Activated CD4-positive, CD25-positive, alpha-beta regulatory T cell treated with anti-CD3 and anti-CD28 coated beads, Interleukin-2, amount 50 U/mL, for 24 hours (primary cell): ENCODE measurements at places on chromosomes 3 and 15.

DNA sequence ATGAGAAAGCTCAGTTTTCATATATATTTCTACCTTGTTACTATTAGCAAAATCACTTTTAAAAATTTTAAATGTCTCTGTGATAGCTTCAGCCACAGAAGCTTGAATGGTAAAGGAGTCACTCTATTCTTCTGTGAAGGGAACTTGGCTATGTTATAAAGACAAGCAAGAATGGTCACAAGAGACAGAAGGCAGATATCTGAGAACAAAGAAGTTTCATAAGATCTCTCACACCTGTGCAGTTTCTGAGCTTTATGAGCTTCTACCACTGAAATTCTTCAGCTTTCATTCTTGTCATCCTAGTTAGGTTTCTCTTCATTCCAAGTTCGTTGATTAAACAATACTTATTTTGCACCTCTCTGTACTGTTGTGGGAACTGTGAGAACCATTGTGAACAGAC, 853.4 kb downstream of the IGSF11 start:
- ATAC-seq, result no peak

GRCh38 chr3:159739969-159740368, 248.7 kb upstream of the IL12A start:
- no peak for ATAC-seq

- ATAC-seq, result no peak
Measured at GRCh38 chr15:88702983-88703382, 64.2 kb downstream of the ISG20 start.

- no peak for ATAC-seq
Measured at GRCh38 chr15:36589971-36590370, 10.5 kb downstream of the CDIN1 start.

DNA sequence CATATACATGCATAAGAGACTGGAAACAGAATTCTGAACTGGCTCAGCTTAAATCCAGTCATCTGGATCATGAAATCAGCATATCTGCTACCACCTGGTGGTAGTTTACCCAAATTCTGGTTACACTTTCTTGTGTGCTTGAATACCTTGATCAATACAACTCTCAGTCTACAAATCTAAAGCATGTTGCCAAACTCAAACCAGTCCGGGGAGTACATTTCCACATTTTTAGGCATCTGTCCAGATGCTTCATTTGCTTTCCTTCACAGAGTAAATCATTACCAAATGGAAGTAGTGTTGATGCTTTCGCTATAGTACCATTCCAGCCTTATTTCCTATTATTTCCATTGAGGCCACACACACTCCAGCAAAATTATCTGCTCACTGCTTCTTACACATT, 126.4 kb downstream of the P2RY1 start:
- ATAC-seq, result no peak

- peak; percentile 76 for ATAC-seq
Measured at GRCh38 chr3:188197388-188197847, 43.5 kb downstream of the LPP start.

- no peak for ATAC-seq
Measured at GRCh38 chr3:170750478-170750830, 119.5 kb downstream of the RPL22L1 start.

- ATAC-seq, result no peak
Measured at GRCh38 chr3:126773783-126774182, 69.7 kb downstream of the CHCHD6 start.

DNA sequence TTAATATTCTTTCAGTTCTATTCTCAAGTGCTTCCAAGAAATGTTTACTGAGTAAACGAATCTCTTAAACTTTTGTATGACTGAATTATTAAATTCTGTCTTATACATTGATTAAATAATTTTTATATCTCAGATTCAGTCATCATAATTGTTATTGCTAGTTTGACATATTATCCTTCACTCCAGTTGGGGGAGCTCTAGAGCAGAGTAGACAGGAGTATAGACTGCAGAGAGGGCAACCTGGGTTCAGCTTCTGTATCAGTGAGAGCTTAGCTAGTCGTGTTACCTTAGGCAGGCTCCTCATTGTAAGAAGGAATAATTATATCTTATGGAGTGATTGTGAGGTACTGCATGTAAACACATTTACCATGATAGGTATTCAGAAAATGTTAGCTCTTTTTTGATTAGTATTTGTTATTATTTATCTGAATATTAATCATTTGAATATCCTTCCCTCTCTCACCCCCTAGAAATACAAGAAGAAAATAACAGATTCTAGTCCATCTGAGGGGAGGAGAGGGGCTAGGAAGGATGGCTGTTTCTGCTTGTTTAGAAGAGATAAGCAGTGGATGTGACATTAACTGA, 31.0 kb upstream of the ZCWPW2 start:
- ATAC-seq, result peak; percentile 85

DNA sequence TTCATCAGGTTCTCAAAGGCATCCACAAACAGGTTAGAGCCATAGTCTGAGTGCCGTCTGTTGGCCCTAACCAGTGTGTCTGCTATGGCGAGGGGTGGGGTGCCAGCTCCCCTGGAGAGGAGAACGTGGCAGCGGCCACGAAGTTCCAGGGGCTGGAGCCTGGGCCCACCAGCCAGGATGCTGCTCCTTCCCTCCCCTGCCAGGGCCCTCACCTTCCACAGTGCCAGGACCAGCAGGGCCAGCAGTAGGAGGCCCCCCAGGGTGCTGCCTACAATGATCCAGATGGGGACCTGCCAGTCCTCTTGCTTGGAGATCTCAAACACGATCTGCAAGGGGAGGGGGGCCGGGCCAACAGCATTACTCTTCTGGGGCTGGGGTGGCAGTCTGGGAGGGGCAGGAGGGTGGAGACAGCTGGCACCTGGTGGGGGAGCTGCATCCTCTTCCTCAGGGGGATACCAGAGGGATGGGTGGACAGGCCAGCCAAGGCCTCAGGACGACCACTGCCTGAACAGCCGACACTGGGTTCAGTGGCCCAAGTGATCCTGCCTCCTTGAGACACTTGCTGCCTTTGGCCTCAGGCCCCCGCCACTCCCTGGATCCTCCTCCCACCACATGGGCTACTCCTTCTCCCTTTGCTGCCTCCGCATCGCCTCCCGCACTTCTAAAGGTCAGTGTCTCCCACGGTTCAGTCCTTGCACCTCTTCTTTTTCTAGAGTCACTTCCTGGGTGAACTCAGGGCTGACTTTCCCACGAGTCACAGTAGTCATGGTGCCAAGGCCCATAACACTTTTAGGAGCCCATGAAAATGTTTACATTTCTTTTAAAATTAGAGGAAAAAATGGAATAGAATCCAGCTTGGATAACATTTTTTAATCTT, 26.3 kb downstream of the FEM1B start:
- no peak for ATAC-seq
